ENCODE measurements at places on chromosomes 5 and 9.

DNA sequence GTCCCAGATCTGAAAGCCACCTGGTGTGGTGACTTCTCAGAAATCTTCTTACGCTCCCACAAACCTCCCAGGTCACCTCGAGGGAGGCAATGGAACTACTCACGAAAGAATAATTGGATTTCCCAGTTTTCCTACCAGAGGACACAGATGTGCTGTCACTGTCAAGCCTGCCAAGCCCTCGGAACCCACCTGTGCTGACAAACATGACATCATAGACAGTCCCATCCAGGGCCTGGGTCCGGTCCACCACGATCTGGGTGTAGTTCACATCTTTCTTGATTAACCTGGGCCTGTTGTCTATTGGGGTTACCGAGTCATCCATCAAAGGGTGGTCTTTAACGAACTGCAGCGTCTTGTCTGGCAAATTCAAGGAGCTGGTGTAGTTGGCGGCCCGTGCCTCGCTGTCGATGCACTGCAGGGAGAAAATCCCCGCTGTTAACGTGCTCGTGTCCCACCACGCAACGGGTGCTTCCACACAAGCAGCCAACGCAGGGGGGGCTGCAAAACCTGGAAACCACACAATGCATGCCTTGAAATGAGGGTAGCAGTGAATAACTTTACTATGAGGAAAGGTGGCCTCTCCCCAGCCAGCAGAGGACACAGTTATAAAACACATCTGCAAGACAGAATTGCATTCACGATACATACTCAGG lies 69.0 kb downstream of the SECISBP2 start:
- DNase-seq: no peak

DNA sequence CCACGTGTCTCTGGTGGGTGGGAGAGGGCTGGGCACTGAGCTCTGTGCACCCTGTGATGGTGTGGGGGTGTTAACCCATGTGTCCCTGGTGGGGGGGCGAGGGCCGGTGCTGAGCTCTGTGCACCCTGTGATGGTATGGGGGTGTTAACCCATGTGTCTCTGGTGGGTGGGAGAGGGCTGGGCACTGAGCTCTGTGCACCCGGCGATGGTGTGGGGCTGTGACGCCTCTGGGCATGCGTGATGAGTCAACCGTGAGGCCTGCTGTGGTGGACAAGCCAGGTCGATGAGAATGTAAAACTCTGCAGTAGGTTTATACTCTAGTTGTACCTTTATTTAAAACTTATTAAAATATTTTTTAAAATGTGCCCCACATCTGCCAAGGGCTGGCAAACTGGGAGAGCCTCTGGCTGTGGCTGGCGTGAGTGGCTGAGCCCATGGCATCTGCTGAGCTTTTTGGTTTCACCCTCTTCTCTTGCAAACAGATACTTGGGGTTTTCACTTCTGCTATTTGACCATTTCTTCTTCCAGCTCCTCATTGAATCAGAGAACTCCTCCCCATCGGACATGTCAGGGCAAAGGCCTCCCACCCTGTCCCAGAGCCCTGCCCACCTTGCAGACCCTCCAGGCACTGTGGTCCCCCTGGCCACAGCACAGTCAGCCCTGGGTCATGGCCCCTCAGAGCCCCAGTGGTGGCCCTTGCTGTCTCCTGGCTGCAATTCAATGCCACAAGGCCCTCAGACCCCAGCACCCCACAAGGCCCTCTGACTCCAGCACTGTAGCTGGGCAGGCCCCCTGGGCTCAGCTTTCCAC lies 18.5 kb upstream of the EXOC3 start:
- no peak for DNase-seq

DNA sequence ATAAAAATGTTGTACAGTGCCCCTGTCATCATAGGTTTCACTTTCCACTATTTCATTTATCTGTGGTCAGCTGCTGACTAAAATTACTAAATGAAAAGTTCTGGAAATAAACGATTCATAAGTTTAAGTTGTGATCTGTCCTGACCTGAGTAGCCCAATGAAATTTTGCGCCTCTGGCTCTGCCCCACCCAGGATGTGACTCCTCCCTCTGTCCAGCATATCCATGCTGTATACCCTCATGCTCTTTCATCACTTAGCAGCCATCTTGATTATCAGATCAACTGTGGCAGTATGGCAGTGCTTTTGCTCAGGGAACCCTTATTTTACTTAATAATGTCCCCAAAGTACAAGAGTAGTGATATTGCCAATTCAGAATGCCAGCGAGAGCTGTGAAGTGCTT lies 97.3 kb downstream of the STARD4 start:
- no peak for DNase-seq

- no peak for DNase-seq
These were observed 114.8 kb downstream of the ZNF622 start for GRCh38 chr5:16350816-16351215.

- DNase-seq: no peak
These were observed 5.1 kb upstream of the WDR5 start for GRCh38 chr9:134130503-134131375.

- DNase-seq: no peak
These were observed 153.3 kb upstream of the SPRY4 start for GRCh38 chr5:142478113-142478512.

DNA sequence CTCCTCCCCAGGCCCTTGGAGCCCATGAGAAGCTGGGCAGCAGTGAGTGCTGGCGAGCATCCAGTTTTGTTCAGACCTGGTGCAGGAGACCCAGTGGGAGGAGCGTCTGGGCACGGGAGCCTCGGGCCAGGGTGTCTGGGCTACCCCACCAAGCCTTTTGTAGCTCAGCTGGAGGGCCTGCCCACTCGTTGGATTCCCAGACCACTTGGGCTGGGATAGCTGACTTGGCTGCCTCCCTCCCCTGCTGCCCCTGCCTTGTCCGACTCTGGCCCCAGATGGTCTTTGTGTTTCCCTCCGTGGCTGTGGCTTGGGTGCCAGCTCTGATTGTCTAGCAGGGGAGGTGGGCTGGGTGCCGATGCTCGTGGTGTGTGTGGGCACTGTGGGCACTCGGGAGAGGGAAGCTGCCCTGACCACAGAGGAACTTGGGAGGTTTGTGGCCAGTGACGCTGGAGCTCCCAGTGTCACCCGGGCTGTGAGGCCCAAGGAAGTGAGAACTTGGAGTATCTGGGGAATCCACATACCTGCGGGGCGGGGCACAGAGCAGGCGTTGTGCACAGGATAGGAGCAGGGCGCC lies 47.3 kb downstream of the WNK2 start:
- DNase-seq: no peak

- DNase-seq: no peak
These were observed 84.6 kb upstream of the FSTL4 start for GRCh38 chr5:133696782-133697507.

DNA sequence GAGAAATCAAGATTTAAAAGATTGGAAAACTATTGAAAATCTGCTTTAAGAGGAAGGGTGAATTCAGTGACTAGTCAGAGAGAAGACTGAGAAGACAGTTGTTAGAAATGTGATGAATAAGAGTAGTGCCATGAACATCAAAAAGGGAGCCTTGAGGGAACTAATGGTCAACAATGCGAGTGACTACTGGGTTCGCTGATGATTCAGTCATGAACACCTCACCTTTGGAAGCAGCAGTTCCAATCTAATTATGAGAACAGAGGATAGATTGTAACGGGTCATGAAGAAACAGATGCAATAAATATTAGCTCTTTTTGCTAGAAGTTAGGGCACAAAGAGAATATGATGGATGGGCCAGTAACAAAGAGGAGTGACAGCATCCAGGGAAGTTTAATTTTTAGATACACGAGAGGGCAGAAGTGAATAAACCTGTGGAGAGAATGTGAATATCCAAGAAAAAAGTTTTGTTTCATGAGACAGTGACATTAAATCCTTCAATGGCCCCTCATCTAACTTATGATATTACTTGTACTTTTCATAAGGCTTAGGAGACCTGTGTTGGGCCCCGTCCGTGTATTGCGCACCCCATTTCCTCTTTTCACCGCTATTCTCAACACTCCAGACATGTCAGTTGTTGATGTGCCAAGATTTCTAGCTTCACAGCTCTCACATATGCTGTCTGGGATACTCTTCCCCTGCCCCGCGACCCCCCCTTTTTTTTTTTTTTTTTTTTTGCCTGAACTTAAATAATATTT lies 23.5 kb upstream of the IFNE start:
- DNase-seq: no peak

- DNase-seq: no peak
These were observed 259.8 kb downstream of the ARRDC3 start for GRCh38 chr5:91123291-91123690.

DNA sequence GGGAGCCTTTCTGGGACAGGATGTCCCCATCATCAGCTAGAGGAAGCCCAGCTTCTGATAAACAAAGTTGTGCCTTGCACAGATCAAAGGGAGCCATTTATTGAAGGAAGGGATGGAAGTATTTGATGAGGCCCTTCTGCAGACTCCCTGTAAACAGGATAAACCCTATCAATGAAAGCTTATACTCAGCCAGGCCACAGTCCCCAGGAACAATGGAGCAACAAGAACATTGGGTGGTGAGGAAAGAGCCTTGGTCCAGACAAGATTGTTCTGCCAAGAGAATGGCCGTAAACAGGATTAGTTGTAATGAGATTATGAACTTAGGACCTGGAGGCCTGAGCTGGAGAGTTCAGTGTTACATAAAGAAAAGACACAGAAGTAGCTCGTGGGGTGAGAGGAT lies 40.5 kb upstream of the LIFR start:
- no peak for DNase-seq

GRCh38 chr9:70113403-70114022 lies 69.9 kb downstream of the MAMDC2 start:
- peak; percentile 30 for DNase-seq

DNA sequence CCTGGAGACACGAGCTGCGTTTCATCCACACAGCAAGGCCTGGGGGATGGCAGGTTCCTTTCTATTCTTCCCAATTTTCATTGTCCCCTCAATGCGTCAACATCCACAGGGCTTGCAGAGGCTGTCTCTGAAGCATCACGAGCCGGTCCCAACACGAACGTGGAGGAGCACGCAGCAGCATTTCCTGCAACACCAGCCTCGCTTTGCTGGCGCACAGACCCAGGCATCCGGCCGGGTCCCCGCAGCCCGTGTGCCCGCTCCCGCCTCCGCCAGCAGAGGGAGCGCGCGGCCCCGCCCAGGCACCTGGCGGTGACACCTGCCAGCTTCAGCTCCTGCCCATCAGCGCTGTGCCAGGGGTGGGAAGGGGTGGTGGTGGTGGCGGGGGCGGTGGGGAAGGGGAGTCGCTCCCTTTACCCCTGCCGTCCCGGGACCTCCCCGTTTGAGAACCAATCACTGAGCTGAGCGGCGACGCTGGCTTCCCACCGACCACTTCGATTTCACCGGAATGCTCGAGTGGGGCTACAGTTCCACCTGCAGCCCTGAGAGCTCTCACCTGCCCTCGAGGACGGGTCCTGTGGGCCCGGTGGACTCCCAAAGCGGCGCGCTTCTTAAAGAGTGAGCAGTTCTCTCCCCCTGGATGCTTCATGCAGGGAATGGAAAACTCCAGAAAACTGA lies 464.5 kb downstream of the ICE1 start:
- DNase-seq: peak; percentile 52

DNA sequence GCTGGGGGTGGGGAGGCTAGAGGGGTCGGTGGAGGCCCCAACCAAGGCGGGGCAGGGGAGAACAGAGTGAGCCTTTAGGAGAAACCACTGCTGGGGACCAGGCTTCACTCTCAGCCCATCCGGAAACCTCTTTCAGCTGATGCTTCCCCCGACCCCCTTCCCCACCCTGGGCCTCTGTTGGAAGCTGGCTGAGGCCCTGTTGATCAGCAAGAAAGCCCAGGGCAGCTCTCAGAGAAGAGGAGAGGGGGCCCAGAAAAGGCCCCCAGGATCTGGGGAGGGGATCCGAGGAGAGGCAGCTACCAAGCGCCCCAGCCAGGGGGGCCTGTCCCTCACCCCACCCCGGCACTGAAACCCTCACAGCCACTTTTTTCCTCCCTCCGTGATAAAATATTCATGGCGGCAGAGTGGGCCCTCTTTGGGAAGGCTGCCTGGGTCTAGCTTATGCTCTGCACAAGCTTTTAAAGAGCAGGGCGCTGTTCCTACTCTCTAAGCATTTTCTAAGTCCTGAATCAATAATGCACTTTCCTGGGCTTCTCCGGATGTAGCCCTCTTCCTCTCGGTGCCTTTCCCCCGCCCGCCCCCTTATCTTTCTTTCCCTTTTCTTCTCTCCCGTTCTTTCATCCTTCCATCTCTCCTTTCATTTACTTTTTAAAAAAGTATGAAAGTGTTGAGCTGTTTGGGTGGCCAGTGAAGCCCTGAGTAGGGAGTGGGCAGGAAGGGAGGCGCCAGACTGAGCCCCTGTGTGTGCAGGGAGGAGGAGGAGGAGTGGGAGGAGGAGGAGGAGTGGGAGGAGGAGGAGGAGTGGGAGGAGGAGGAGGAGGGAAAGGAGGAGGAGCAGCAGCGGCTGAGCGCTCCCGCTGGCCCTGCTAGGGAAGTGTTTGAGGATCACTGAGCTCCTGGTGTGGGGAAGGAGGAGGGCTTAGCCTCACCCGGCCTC lies 23.5 kb downstream of the NTNG2 start:
- no peak for DNase-seq

GRCh38 chr5:18270635-18271338 lies 636.5 kb downstream of the TAF11L14 start:
- no peak for DNase-seq

- DNase-seq: no peak
These were observed 275.1 kb downstream of the SLF1 start for GRCh38 chr5:94893412-94894135.

DNA sequence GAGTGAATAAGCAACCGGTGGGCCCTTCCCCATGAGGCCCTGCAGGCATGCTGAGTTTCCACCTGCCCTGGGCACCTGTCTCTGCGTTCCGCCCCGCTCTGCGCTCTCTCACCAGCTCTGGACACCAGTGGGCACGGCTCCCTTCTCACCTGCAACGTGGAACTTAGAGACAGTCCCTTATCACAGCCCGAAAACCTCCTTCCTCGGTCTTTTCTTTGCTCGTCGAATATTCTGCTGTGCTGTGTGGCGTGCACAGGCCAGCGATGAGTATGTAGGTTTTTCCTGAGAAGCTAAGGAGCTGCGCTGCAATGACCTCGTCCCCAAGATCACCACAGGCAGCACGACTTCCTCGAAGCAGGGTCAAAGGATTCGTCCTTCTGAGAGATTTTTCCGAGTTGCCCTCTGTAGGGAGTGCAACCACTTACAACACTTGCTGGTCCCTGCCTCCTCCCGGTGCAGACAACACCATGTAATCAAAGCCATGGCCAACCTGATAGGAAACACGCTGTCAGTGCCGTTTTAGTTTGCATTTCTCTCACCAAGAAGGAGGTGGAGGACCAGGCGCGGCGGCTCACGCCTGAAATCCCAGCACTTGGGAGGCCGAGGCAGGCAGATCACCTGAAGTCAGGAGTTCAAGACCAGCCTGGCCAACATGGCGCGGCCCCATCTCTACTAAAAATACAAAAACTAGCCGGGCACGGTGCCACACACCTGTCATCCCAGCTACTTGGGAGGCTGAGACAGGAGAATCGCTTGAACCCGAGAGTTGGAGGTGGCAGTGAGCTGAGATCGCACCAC lies 27.2 kb upstream of the NOTCH1 start:
- no peak for DNase-seq

GRCh38 chr5:172773481-172774469 lies 2.8 kb upstream of the DUSP1 start:
- DNase-seq: peak; percentile 46

Measured in activated T-cell treated with anti-CD3 and anti-CD28 coated beads, Interleukin-2, amount 50 U/mL, for 48 hours (primary cell).